Muscle of leg (tissue), 16 donors: ENCODE measurements at places on chromosomes 3 and 15.

DNA sequence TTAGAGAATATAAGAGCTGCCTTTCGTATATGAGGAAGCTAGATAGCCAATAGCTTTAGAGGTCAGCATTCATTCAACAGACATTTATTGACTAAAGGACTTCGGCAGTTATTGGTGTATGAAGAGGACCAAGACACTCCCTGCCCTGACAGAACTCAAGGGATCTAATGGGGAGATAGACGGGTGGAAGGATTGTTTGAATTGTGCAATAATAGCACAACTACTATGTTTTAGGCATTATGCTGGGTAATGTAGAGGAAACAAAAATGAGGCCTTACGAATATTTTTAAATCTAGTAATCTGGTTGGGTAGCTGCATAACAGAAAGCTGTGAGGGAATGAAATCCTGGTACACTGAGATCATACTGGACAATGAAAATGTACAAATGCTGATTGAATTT is 5.0 kb downstream of the LRCH3 start:
- no peak for DNase-seq

DNA sequence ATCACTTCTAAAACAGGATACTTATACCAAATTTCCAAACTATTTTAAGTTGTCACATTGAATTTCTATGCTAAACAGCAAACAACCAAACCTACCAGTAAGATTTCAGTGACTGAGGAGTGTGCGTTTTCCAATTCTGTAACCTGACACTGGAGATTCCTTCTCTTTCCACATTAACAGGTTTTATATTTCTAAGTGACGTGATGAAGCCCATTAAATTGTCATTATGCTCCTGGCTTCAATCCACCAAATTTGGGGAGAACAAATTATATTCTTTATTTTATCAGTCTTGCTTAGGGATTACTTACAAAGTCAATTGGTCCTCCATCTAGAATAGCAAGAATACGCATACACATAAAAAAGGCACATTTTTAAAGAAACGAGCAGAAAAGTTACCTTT is 764.8 kb upstream of the NR2F2 start:
- peak; percentile 34 for DNase-seq

DNA sequence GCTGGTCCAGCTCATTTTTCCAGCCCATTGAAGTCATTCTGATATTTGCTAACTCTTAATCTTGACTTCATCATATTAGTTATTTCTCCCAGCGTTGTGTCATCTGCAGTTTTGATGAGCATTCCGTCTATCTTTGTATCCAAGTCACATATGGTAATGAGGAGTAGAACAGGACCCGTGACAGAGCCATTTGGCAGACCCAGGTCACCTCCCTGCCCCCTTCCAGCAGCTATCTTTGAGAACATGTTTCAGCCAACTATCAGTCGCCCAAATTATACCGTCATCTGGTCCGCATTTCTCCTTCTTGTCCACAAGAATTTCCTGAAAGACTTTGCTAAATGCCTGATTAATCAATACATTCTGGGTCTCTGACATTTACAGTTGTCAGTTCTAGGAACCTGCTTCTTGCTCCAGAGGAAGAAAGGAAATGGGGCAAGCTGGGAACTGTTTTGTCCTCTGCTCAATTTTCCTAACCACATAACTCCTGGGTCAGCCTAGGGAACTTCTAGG is 347.1 kb upstream of the NR2E3 start:
- no peak for DNase-seq

- no peak for DNase-seq
Measured at GRCh38 chr3:38986901-38987300, 64.8 kb downstream of the SCN11A start.

GRCh38 chr3:71542521-71543370 is 40.8 kb downstream of the FOXP1 start:
- DNase-seq, result peak; percentile 98

- DNase-seq, result no peak
Measured at GRCh38 chr3:127209155-127209839, 16.4 kb downstream of the PRR23E start.

DNA sequence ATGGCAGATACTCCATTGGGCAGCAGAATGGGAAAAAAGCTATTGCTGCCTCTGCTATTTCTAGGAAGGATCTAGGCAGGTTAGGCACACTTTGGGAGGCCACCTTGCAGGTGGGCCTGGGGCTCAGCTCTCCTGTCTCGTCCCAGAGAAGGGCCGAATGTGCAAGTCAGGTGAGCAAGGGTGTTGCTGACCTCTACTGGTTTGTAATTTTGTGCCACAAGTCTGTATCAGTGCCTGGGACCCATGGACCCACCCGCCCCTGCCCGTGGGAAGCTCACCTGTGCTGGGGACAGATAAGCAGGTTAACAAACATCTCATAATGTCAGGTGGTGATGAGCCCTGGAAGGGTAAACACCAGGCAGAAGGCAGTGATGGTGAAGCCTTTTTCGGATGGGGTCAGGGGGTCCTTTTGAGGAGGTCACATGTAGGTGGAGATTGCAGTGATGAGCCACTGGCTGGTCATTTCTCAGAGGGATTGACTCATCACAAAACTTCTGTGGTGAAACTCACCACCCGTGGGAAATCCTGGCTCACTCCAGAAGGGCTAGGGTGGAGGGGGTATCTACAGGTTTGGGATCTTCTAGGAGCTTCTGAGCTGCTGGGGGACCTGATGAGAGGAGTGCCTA is 161.3 kb downstream of the KLF13 start:
- DNase-seq, result no peak

DNA sequence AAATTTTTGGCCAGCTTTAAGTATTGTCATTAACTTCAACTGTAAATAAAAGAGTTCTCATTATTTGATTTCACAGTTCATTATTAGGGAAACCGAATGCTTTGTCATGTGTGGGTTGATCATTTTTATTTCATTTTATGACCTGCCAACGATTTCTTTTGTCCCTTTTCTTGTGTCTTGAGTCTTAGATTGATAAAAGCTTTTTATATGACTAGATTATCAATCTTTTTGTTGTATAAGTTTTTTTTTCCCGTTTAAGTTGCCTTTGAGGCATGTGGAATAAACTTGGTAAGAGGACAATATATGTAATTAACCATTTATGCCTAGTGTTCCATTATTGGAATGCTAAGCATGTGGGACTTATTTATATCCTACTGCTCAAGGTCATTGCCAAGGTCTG is 62.8 kb downstream of the ATP2C1 start:
- DNase-seq, result no peak

GRCh38 chr3:62638316-62638715 is 236.9 kb downstream of the CADPS start:
- DNase-seq, result no peak

DNA sequence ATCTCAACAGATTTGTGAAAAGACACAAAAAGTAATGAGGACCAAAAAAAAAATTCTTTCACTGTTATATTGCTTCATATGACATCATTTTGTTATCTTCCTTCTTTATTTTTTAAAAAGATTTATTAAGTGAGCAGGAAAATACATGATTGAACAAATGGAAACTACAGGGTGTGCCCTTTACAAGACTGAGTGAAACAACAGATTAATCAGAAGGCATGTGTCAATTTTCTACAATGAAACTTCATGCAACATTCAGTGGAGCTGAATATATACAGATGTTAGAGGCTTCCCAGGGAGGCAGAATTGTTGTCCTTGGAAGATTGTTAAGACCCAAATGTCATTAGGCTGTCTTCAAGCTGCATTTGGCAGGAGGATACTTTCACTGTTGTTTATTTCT is 28.4 kb upstream of the SLC2A2 start:
- DNase-seq, result peak; percentile 30

- no peak for DNase-seq
Measured at GRCh38 chr3:10317311-10317960, 3.5 kb downstream of the SEC13 start.

GRCh38 chr3:16824081-16824696 is 60.6 kb upstream of the PLCL2 start:
- no peak for DNase-seq

DNA sequence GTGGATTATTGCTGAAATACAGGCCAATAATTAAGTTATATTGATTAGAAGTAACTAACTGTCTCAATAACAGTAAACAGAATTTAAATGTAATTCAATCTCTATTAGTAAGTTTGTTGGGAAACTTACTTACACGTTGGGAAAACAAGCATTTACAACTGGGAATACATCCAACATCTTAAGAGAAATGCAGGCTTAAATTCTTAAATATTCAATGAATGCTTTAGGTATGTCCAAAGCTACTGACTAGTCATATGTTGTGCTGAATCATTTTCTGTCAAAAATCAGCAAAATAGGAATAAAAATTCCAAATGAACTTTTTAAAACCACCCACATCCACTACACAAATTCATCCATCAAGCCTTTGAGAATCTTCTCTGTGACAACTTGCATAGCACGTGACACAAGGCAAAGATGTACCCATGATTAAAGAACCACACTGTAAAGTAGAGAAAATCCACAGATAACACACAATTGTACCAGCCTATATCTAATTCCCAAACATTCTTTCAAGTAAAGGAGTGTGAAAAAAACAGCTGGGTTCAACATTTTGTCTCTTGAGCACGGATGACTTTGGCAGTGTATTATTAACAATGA is 60.0 kb downstream of the NMNAT3 start:
- DNase-seq, result no peak

DNA sequence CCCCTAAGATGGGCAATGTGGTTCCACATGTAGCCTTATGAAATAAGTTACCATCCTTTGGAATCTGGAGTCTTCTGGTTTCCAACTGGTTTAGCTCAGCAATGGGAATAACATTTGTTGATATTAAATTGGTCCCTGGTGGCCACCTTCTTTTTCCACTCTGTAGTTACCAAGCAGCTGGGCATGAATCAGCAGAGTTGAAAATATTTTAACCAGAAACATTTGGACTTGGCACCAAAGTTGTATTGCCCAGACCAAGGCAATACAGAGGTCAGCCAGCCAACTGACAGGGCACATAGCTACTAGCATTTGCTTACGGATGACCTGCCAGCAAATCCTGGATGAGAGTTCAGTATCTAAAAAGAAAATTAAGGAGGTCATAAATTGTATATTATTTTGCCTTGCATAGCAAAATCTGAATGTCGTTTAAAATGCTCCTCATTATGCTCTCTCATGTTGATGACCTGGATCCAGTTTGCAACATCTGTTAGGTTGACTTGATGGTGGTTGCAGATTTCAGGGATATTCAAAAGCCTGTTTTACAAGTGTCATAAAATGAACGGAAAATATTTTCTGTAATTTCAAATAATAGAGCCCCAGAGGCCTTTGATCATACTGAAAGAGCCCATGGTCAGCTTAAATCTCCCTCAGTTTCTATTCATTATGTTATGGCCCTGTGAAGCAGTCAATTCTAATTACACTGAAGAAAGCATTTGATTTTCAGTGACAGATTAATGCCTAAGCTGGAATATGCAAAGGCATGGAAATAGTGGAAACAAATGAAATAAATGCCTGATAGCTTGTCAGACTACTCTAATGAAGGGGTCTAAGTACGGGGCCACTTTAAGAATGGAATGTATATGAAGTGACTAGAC is 54.6 kb downstream of the PPM1L start:
- DNase-seq, result peak; percentile 85

DNA sequence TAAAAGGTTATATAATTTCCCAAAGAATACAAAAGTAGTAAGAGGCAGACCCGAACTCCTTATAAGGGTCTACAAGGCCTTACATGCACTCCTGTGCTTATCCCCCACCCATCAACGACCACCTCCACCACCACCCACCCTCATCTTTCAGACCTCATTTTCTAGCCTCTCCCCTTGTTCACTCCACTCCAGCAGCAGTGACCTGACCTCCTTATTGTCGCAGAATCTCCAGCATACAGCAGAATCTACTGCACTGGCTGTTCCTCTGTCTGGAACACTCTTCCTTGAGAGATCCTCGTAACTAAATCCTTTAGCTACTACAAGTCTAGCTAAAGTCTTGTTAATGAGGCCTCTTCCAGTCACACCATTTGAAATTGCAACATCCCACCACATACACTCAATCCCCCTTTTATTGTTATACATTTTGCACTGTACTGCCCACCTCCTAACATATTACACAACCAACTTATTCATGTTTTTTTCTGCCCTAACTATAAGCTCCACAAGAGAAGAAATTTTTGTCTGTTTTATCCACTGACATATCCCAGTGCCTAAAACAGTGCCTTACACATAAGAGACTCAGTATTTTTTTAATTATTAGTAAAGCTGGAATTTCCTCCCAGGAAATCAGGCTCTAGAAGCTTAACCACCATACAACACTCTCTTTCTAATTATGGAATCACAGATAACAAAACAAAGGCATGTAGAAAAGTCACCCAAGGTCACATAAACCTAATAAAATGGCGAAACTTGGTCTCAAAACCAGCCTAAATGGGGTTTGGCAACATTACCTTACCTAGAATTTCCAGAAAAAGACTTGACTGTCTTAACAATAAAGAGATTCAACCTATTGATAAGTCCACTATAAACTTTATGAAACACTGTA is 40.2 kb downstream of the ZNF148 start:
- DNase-seq, result no peak

DNA sequence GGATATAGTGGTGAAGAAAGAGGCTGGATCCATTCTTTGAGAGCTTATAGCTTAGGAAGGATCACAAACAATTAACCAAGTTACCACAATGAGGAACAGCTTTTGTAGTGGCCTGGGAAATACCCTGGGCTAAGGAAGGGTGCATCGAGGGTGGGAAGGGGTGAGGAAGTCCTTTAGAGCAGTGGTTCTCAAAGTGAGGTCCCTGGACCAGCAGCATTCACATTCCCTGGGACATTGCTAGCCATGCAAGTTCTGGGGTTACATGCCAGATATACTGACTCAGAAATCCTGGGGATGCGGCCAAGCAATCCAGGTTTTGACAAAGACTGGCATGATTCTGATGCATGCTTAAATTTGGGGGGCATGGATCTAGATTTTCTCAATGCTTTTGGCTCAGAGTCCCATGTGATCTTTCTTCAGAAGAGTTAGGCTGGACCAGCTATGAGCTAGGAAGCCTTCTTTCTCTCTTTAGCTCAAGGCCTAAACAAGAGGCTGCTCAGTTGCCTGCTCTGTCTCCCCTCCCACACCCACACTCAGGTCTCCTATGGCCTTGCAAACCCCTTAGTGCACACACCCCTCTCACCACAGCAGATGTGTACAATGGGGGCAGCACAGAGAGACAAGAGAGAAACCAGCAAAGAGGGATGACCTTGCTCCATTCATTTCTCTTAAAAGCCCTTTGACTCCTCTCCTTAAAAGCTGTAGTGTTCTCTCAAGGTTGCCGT is 1.8 kb upstream of the CCR1 start:
- no peak for DNase-seq

DNA sequence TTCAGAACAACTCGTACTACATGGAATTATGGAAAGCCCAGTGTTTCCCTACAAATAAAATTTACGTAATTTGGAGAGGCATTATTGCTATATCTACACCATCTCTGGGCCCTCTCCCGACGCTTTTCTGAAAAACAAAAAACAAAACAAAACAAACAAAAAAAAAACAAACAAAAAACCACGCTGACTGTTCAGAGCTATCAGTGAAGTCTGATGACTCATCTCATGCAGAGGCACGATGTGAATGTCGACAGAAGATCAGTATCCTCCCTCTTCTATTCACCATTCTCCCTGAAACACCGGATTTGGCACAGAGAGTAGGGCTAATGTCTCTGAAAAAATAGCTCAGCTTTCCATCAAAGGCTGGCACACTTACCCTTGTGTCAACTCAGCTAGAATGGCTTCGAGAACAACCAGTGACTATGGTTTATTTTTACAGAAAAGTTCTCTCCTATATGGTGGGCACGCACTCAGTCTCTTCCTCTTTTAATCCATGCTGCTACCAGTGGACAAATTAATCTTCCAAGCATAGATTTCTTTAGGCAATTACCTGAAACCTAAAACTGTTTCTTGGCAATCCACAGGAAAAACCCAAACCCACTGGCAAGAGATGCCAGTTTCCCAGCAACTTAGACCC is 1.5 kb downstream of the CRBN start:
- no peak for DNase-seq
